ENCODE measurements at places on chromosomes 12 and 14. TPM values are rescaled to one million over a fixed set of nuclear protein-coding genes. Genes with fewer than 3 reads are reported as not detected.
A peak's percentile ranks its signal among the peaks of the same experiment; 100 is the strongest.

DNA sequence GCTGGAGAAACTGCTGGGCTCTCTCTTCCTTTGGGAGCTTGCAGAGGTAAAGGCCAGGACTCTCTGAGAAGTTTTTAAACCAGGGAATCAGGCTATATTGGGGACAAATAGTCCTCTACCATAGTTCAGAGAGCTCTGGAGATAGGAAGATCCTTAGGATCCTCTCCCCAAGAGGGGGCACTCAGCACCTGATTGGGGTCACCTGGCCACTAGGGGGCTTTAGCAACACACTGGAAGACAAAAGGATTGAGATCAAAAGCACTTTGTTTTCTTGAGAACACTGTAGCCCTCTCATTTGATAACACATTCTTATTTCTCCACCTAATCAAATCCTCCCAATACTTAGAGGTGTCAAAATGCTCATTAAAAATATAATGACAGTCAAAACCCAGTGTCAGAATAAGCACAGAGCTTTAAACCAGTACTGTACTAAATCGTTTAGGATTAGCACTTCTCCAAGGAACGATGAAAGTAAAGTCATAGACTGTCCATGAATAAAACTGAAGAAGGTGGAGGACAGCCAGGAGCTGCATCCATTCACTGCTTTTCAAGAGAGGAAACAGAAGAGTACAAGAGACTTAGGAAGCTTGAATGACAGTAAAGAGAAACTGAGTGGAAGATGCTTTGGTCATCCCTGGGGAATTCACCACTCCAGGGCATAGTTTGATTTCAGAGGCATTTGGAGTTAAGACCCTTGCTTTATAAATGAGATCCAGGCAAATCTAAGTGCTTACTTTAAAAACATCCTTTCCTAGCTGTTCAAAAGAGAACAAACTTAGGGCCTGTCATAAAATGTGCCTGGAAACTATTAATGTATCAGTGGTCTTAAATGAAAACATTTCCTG, 26.5 kb downstream of the BMP4 start:
- DNase-seq = peak; percentile 22

Gene MAPKAPK5
- 26.1 TPM for polyA plus RNA-seq

Gene RHEBL1
- 6.3 TPM for polyA plus RNA-seq

DNA sequence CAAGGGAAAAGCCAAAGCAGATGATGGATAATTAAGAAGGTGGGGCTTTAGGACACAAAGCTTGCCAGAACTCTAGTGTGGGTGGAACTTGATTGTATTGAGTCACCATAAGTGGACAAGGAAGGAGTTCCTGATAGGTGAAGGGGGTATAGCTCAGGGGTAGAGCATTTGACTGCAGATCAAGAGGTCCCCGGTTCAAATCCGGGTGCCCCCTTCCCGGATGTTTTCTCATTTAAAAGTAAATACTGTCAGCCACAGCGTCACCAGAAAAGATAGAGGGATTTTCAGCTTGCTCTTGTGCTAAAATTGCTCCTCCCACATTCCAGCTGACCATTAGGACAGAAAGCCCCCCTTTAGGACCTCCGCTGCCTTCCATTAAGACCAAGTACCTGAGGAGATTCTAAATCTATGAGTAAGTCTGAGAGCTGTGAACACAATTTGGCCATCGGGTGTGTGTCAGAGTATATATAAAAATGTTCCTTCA, 36.6 kb downstream of the DCAF4 start:
- peak; percentile 82 for DNase-seq

- DNase-seq = no peak
These were observed 44.8 kb downstream of the RHOJ start for GRCh38 chr14:63249092-63249491.

DNA sequence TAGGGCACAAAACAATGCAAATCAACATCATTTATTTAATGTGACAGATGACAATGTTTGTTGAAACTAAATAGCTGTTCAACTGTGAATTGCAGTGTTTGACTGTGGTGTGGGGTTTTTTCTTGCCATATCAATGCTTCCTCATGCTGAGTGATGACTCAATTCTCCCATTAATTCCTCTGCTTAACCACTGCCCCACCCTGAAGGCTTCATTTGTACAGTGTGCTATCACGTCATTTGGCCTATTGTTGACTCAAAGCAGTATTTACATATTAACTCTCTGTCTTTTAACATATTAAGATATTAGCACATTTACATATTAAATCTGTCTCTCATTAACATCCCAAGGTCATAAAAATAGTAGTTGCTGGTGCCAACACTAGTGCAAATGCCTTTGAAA, 164.8 kb upstream of the NRXN3 start:
- DNase-seq = peak; percentile 81

DNA sequence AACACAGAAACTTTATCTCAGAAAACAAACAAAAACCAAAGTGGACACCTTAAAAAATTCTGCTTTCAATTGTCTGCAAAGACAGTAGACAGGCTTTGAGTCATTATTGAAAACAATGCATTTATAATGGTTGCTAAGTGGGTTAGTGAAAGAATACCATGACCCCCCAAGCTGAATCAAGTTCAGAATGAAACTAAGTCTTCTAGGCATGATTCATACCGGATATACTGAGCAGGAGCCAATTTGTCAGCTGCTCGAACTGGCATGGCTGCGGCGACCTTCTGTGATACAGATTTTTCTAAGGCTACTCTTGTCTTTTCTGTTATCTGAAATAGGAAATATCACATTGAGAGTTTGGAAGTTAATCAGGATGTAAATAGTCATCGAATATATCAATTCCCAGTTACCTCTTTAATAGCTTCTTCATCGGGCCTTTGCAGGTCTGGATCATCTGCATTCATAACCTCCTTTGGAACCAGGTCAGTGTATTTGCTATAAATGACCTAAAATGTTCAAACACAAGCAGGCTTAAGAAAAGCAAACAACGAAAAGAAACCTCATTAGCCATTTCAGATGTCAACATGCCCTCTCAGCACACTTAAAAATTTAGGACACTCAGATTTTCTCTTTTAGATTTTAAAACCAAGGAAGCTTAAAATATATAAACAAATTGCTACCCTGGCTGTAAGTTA, 22.3 kb downstream of the SNW1 start:
- DNase-seq = no peak

GRCh38 chr12:93106910-93107309, 177.8 kb upstream of the EEA1 start:
- DNase-seq = no peak

DNA sequence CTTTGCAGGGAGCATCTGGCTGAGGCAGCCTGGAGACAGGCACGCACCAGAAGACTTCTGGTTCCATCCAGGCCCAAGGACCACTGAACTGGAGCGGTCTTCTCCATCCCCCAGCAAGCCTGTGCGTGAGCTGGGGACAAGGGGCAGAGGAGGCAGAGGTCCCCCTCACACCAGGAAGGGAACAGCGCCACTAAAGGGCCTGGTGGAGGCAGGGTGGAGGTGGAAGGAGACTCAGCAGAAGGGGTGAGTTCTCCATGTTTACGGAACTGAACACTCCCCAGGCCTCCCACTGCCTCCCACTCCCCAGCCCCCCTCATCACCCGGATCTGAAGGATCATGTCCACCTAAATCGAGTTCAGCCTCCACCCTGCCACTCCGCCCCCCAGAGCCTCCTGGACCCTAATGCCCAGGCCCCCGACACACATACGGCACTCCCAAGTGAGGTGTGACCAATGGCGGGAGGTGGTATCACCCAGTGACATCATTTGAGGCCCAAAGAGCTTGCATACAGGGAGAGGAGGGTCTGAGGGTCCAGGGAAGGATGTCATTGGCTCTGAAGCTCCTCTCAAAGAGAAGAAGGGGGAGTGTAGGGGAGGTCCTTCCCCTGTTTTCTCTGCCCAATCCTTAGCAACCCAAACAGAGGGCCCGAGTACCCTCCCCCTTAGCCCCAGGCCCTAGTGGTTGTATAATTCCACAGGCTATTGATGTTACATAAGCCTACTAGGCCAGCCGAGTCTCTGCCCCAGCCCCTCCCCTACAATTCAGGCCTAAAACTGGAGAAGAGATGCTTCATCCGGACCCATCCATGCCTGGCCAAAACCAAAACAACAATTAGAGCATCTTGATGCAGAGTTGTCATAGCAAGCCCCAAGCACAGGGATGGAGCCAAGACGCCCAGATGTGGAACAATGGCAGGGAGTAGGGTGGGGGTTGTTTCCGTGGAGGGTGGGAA, 1.0 kb downstream of the FAIM2 start:
- no peak for DNase-seq

- DNase-seq = no peak
These were observed 18.8 kb downstream of the CEP170B start for GRCh38 chr14:104883681-104884361.

- no peak for DNase-seq
These were observed 525.2 kb downstream of the GLT1D1 start for GRCh38 chr12:129378496-129378895.

DNA sequence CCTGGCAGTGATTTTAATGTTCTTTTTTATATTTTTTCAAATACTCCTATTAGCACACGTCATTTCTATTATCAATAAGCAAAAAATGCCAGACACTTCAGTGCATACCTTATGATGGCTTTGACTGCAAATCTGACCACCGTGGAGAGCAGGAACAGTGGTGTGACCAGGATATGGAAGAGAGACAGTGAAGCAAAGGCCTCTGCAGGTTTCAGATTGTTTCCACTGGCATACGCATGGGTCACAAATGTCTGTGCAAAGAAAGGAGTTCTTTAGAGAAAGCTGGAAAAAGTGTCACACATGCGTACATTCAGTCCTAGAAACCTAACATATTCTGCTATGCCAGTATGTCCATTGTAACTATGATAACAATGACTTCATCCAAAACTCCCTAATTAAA, 47.3 kb downstream of the ABCC9 start:
- DNase-seq = no peak

DNA sequence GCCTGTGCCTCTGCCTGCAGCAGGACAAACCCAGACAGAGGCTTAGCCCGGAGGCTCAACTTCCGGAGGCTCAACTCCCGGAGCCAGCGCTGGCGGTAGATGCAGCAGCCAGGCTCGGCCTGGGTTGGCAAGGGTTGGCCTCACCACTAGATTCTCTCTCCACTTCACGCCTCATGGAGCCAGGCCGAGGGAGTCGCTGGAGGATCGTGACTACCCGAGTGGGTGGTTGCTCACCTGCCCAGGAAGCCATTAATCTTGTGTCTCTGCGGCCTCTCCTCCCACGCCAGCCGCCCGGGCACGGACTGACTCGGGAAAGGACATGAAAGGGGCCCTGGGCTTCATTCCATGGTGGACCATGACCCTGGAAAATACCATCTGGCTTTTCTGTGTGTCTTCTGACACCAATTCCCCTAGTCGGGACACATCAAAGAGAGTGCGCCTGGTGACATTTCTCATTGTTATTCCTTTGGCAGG, 20.8 kb downstream of the ESRRB start:
- DNase-seq = no peak

DNA sequence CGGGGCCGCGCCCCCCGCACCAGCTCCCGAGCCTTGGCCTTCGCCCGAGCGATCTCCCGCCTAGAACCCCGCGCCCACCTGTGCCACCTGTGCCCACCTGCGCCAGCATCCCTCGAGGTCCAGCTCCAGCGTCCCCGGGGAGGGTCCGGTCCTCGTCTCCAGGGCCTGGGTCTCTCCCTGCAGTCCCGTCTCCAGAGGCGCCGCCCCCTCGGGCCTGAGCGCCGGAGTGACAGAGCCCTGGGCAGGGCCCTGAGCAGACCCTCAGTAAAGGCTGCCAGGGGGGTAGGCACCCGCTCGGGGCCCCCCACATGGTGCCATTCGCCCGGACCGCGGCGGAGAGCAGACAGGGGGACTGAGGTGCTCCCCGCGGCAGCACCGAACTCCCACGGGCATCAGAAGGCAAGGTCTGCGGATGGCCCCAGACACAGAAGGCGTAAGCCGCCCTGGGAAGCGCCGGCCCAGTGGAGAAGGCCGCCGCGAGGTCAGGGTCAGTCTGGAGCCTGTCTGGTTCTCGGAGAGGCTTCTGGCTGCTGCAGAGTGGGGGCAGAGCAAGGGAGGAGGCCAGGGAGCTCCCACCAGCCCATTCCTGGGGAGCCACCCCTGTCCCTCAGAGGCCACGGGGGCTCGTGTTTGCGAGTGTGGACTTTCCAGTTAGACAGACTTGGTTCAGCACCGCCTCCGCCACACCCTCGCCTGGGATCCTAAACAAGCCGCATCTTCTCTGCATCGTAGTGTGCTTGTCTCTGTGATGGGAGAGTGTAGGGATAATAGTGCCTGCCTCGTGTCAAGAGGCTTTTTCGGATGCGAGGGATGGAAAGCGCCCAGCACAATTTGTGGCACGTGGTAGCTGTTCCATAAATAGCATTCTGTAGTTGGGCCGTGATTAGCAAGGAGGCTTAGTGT, 1.1 kb upstream of the PPP1R13B start:
- no peak for DNase-seq

DNA sequence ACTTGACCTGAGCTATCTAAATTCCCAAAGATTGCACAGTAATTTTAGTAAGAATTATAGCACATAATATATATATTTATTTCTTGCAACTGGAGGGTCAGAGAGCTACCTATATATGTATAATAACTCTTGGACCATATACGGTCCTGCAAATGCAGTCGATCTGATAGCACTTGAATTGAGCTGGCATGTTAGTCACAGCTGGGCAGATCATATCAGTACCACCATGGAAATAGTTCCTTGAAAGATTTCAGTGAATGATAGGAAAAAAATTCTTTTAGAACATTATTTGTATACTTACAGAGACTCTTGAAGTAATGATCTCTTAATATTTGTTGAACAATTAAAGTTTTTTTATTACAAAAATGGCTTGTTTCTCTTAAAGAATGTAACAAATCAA, 94.5 kb upstream of the MON2 start:
- no peak for DNase-seq

DNA sequence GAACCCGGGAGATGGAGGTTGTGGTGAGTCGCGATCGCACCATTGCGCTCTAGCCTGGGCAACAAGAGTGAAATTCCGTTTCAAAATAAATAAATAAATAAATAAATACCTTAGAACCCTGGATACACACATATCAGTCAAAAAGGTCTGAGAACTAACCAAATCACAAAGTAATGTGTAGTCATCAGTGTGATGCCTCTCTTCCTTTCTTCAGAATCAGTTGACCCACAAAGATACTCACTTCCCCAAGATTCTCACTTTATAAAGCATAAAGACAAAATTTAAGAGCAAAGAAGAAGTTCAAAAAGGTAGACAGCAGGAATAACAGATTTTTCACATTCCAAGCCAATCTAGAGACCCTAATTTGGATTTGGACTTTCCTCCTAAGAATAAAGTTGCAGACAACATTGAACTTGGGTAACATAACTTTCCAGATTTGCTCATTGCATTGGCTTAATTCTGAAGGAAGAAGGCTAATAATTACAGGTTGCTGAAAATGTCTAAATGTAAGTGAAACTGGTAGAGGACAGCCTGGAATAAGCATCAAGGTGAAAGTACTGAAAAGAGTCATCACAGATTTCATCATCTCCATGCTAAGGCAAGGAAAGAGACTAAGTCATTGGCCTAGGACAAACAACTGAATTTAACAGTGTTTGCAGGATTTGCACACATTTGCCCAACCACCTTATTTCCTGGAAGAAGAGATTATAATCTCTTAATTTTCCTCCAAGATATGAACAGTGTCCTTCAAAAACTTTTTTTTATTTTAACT, 17.4 kb downstream of the TMED10 start:
- no peak for DNase-seq

- no peak for DNase-seq
These were observed 62.8 kb downstream of the SMOC1 start for GRCh38 chr14:69941768-69942742.
